Stimulated activated CD8-positive, alpha-beta memory T cell treated with anti-CD3 and anti-CD28 coated beads, Interleukin-15, amount 100 ng/mL, for 1 hour (primary cell): ENCODE measurements at places on chromosomes 16 and 17.

- no peak for DNase-seq
These were observed 5.8 kb upstream of the KSR1 start for GRCh38 chr17:27450416-27450815.

- DNase-seq, result no peak
These were observed 1.1 kb upstream of the XYLT1 start for GRCh38 chr16:17471719-17472461.

DNA sequence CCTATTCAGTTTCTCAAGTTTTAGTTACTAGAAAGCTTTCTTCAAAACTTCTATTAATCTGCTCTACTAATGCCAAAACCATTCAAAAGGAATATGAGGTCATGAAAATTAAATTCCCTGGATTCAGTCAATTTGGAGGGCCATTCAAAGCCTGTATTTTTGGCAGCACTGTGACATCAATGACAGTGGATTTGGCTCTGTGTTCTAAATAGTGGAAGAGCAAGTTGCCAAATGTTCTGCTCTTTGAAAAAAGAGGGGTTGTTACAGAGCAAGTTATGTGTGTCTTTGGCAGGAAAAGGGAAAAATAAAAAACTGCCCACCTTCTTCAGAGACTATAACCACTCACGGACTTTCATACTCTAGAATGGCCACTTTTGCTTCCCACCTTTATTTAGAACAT is 3.2 kb upstream of the C16orf46 start:
- DNase-seq, result no peak

DNA sequence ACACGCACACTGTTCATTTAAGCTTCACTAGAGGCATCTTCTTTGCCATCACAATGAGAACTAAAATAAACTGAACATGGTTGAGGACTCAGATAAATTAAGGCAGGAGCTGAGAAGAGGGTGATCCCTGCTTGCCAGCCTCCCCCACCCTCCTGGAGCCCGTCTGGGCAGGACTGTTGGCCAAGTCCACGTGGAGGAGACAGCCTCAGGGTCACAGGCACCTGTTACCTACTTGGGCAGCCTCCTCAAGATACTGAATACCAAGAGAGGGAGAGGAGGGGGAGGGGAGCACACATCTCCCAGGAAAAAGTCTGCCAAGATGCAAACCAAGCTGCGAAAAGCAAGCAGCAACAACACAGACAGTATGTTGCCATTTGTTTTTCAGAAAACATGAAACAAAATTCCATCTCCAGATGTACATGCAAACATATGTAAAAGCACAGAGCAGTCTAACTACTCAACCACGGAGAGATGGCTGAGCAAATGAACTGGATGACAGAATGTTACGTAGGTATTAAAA is 67.4 kb downstream of the SLC39A11 start:
- no peak for DNase-seq

DNA sequence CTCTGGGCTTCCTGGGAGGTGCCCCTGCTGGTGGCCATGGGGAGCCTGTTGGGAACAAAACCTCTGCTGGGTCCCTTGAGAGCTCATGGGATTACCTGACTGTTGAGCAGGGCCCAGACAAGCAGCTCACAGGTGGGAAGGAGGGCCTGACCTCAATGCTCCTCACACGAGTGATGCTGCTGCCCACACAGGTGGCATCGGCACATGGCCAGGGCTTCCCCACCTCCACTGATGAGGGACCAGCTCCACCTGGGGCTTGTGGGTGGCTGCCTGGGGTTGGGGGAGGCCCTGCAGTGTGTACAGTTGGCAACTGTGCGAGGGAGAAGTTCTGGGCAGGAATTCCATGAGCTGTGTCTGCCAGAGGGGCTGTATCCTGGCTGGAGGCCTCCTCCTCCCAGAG is 87.8 kb upstream of the NLRP1 start:
- no peak for DNase-seq

DNA sequence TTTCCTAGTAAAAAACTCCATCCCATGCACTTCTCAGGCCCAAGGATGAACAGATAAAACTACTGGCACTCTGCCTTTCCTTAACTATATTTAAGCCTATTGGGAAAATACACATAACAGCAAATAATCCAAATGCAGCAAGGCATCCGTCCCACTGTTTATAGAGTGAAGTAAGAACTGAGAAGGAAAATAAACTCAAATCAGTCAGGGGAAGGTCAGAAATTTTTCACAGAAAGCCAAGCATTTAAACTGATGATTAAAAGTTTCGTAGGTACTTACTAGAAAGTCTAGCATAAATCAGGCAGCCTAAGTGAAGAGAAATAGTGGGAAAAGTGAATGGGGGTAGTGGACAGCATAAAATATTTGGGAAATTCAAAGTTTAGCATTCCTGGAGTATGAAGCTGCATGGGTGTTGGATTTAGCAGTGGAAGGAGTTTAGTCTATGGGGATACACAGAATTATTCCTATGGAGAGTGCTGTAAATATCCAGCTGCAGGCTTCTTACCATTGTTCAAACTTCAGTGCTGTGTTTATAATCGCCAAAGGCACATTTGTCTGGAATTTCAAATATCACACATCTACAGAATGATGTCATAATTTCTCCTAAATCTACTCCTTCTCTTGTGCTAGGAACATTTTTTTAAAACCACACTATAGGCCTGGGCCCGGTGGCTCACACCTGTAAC is 1131.0 kb upstream of the GOT2 start:
- DNase-seq, result no peak

GRCh38 chr17:83146347-83146746 is 66.9 kb downstream of the METRNL start:
- DNase-seq, result no peak

- DNase-seq, result no peak
These were observed 17.2 kb downstream of the MNT start for GRCh38 chr17:2383628-2384167.

GRCh38 chr16:15548482-15548891 is 94.5 kb downstream of the MARF1 start:
- DNase-seq, result no peak

DNA sequence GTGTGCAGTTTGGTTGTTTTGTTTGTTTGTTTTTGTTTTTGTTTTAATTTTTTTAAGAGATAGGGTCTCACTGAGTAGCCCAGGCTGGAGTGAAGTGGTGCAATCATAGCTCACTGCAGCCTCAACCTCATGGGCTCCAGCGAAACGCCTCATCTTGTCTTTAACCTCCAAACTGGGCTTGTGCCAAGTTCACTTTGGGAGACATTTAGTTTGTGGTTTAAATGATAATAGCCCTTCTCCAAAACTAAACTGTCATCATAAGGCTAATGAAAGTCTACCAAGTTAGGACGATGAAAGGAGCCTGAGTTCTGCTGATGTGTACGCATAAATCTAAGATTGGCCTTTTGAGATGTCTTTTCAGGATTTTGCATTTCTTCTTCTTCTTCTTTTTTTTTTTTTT is 6.5 kb upstream of the CARD14 start:
- DNase-seq, result no peak

- DNase-seq, result no peak
These were observed 925.4 kb downstream of the CDH11 start for GRCh38 chr16:64196444-64196843.

GRCh38 chr17:5624211-5624610 is 39.9 kb upstream of the NLRP1 start:
- DNase-seq, result no peak

DNA sequence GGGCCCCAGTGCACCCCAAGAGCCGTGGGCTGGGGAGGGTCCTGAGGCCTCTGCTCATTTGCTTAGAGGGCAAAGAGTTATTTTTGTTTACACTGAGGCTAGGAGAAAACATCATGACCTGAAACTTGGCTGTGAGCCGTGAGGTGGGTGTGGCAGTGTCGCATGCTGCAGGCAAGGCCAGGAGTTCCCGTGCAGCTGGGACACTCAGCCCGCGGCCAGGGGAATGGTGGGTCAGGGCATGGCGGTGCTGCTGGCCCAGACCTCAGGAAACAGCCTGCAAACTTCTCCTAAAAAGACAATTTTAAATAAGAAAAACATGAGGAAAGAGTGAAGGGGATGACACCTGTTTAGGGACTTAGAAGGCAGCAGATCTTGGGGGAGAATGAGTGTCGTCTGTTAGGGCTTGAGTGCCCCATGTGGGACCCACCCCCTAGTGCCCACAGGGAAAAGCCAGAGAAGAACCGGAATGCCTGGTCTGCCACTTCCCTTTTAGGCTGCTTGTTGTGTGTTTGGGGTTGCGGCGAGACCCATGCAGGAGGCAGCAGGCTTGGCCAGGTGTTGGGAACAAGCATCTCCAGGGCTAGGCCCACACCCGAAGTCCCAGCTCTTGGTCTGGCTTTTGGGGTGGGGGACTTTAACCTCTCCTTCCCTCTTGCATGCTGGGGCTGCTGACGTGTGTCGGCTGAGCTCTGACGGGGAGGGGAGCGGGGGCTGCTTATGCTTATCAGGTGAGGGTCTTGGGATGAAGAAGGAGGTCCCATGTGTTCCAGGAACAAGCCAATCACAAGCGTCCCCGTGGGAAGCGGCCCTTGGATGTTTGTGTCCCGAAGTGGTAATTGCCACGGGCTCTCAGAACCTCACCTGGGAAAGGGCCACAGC is 80.9 kb upstream of the GNG13 start:
- DNase-seq, result no peak

- no peak for DNase-seq
These were observed 186.6 kb upstream of the CDH11 start for GRCh38 chr16:65308506-65308905.

DNA sequence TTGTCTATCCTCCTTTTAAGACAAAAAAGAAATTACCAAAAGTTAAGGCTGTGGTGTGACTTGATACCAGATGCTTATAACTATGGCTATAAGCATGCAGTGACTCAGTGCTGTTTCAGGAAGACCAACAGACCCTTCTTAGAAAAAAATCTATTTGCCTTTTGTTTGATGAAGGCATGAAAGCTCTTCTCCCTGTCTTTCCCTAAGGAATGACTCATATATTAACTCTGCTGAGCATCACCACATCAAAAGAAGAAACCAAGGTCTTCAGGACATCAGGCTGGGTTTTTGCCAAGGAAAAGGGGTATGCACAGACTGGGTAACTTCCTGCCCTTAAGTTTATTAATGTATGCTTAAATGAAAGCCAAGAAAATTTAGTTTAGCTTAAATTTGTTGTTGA is 47.1 kb downstream of the VMP1 start:
- no peak for DNase-seq

- peak; percentile 33 for DNase-seq
These were observed 24.6 kb downstream of the GPT2 start for GRCh38 chr16:46908540-46909372.

DNA sequence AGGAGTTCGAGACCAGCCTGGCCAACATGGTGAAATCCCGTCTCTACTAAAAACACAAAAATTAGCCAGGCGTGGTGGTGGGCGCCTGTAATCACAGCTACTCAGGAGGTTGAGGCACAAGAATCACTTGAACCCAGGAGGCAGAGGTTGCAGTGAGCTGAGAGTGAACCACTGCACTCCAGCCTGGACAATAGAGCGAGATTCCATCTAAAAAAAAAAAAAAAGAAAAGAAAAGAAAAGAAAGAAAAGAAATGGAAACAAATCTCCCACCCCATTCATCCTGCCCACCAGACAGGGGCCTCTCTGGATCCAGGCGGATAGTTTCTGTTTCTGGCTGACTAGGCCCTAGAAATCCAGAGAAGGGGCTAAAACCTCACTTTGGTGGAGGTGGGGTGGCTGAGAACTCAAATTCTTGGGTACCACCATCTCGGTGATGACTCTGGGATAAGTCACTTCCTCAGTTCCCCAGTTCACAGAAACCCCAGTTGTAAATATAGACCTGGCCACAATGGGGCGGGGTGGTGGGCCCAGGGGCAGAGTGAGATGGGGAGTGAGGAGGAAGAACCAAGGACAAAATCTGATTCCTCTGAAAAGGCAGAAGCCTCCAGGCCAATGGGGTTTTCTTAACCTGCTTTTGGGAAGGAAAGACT is 22.2 kb downstream of the SOCS1 start:
- no peak for DNase-seq

DNA sequence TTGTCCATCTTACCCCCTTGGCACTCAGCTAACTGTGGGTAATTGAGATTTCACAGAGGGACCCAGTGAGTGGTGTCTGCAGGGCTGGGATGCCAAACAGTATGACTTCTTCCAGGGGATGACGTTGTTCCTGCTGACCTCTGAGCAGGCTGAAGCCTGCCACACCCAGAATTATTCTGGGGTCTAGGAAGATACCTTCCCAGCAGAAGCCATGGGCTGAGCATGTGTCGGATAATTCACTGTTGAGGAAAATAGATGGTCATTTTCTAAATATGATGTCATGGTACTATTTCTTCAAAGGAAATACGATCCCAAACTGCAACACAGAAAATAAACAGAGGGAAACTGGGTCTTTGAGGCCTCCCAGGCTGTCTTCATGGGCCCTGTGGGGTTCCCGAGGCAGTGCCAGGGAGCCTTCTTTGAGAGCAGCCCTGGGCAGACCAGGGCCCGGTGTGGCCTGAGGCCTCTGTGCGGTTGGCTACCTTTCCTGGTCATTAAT is 17.4 kb downstream of the WNT9B start:
- DNase-seq, result no peak
